ENCODE measurements at places on chromosomes 1 and 21. TPM values are rescaled to one million over a fixed set of nuclear protein-coding genes. Genes with fewer than 3 reads are reported as not detected.

GRCh38 chr1:41678111-41678878 is 193.8 kb upstream of the EDN2 start:
- no peaks in the 10 kb centered on the region for H3K36me3 ChIP-seq
- no peak for DNase-seq
- no peak overlapping the region for H3K27ac ChIP-seq
- no peak overlapping the region for H3K4me3 ChIP-seq
- peaks cover 26% of the 10 kb centered on the region for H3K4me1 ChIP-seq

GRCh38 chr1:246651012-246651695 is 73.1 kb upstream of the SCCPDH start:
- H3K36me3 ChIP-seq, result no peaks in the 10 kb centered on the region
- peaks cover 9% of the 10 kb centered on the region for H3K4me1 ChIP-seq
- no peak overlapping the region for H3K27ac ChIP-seq
- no peak overlapping the region for H3K4me3 ChIP-seq
- DNase-seq, result no peak

GRCh38 chr1:86382878-86383277 is 13.2 kb downstream of the ODF2L start:
- H3K36me3 ChIP-seq, result peaks cover 2% of the 10 kb centered on the region
- no peak for DNase-seq
- no peak overlapping the region for H3K27ac ChIP-seq
- H3K4me1 ChIP-seq, result no peaks in the 10 kb centered on the region

SUSD4 gene
- 26.3 TPM for total RNA-seq

GRCh38 chr1:185517808-185518419 is 200.9 kb upstream of the IVNS1ABP start:
- DNase-seq, result no peak
- H3K27me3 ChIP-seq, result no peaks in the 10 kb centered on the region
- H3K36me3 ChIP-seq, result no peaks in the 10 kb centered on the region
- H3K4me3 ChIP-seq, result no peak overlapping the region

DNA sequence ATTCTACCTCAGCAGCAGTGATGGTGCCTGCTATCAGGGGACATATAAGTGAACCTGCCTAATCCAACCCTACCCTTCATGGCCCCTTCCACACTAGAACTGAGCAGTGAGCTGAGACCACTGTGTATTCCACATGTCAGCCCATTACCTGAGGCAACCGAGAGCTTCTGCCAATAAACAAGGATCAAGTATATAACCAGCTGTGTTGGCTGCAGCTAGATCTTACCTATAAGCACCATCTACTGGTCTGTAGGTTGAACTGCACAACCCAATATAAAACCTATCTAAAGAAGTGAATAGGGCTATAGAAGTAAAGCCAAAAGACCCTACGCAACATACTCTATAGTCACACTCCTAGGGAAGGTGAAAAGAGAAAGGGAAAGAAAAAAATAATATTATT is 376.9 kb downstream of the HHIPL2 start:
- H3K27ac ChIP-seq, result no peak overlapping the region
- no peaks in the 10 kb centered on the region for H3K4me1 ChIP-seq
- H3K27me3 ChIP-seq, result no peaks in the 10 kb centered on the region

- peak; percentile 84 for DNase-seq
- H3K4me1 ChIP-seq, result peaks cover 10% of the 10 kb centered on the region
- H3K4me3 ChIP-seq, result peak overlapping the region; percentile 32
- no peak overlapping the region for H3K27ac ChIP-seq
- H3K36me3 ChIP-seq, result no peaks in the 10 kb centered on the region
Measured at GRCh38 chr1:167121375-167122120, 27.7 kb downstream of the STYXL2 start.

GRCh38 chr1:96991261-96991660 is 269.7 kb downstream of the PTBP2 start:
- no peaks in the 10 kb centered on the region for H3K27me3 ChIP-seq
- no peak overlapping the region for H3K4me3 ChIP-seq
- DNase-seq, result no peak
- H3K4me1 ChIP-seq, result no peaks in the 10 kb centered on the region

OR2L2 gene
- 0.25 TPM for total RNA-seq

GRCh38 chr1:93186667-93187066 is 6.1 kb downstream of the CCDC18 start:
- H3K4me1 ChIP-seq, result no peaks in the 10 kb centered on the region
- no peak overlapping the region for H3K4me3 ChIP-seq
- no peak for DNase-seq
- H3K36me3 ChIP-seq, result no peaks in the 10 kb centered on the region
- H3K27me3 ChIP-seq, result no peaks in the 10 kb centered on the region

DNA sequence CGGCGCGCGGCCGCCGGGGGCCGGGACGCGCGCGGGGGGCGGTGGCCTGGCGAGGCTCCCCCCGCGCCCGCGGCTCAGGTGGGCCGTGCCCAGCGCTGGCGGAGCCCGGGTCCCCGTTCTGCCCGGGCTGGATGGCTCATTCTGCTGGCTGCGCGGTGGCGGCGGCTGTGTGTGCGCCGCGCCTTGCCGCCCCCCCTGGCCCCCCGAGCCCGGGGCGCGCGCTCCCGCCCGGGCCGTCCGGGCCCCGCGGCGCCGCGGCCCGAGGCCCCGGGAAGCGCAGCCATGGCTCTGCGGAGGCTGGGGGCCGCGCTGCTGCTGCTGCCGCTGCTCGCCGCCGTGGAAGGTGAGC is at the start of gene EPHB2:
EPHB2 (plus strand) TSS at position 139 of the 349 bp plus-strand sequence; CDS start at position 283, 144 bp downstream.
- peak within 1 kb of the TSS; percentile 35 for H3K4me3 ChIP-seq
- H3K27ac ChIP-seq, result no peak within 1 kb of the TSS
- no peaks in the 10 kb centered on the region for H3K36me3 ChIP-seq
- no peak for DNase-seq
- H3K27me3 ChIP-seq, result no peaks in the 10 kb centered on the region

SPRR3 gene
- total RNA-seq, result 1,163 TPM

DNA sequence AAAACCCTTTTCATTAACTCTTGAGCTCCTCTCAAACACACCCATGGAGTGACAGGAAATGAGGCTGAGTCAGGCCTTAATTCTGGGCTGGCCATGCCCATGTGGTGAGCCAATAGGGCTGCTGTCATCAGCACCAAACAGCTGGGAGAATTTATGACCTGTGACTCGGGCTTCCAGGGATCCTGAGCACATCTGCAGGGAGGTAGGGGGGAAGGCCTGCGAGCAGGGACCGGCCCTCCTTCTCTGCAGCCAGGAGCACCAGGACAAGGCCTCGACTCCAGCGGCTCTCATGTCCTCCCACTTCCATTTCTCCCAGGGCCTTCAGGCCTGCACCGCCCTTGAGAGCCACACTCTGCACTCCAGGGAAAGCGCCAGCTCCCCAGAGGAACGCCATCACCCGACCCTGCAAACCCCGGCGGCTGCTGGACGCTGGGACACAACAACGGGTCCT is 14.6 kb downstream of the RIPK4 start:
- H3K4me1 ChIP-seq, result peaks cover 43% of the 10 kb centered on the region
- H3K27ac ChIP-seq, result peak overlapping the region; percentile 61
- no peak for DNase-seq
- H3K36me3 ChIP-seq, result no peaks in the 10 kb centered on the region

- peak overlapping the region; percentile 73 for H3K4me3 ChIP-seq
- H3K4me1 ChIP-seq, result peaks cover 41% of the 10 kb centered on the region
- DNase-seq, result no peak
Measured at GRCh38 chr1:87329051-87329525, 408 bp downstream of the LMO4 start.

DNA sequence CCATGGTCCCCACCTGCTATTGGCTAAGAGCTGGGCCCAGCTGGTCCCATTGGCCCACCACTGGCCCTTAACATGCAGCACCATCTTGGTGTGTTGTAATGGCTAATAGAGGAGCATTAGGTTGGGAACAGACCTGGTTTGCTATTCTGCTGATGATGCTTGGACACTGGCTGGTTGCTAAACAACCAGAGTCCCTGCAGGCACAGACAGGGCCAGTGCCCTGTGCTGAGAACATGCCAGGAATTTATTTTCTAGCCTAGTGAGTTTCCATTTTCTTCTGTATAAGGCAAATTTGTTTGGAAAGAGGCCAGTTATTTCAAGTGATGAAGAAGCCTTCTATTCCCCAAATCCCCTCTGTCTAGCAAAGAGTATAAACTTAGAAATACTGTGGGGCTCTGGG is 42.9 kb upstream of the TDRD10 start:
- no peaks in the 10 kb centered on the region for H3K27me3 ChIP-seq
- H3K27ac ChIP-seq, result no peak overlapping the region
- no peak for DNase-seq
- H3K4me3 ChIP-seq, result no peak overlapping the region
- peaks cover 14% of the 10 kb centered on the region for H3K4me1 ChIP-seq

SPATA46 gene
- total RNA-seq, result not detected

RGS2 gene
- total RNA-seq, result 100 TPM

DNA sequence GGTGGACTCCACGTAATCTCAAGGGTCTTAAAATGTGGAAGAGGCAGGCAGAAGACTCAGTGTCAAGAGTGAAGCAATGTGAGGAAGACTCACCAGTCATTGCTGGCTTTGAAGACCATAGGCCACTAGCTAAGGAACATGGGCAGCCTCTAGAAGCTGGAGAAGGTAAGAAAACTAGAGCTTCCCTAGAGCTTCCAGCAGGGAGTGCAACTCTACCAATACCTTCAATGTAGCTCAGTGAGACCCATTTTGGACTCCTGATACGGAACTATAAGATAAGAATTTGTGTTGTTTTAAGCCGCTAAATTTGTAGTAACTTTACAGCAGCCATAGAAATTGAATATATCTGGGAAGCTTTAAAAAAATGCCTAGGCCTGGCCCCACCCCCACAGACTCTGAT is 18.9 kb downstream of the METTL13 start:
- no peak for DNase-seq
- H3K4me3 ChIP-seq, result no peak overlapping the region
- H3K4me1 ChIP-seq, result peaks cover 5% of the 10 kb centered on the region
- peaks cover 26% of the 10 kb centered on the region for H3K36me3 ChIP-seq
- no peak overlapping the region for H3K27ac ChIP-seq

GRCh38 chr1:32337855-32338636 is 2.0 kb upstream of the MARCKSL1 start:
- no peak for DNase-seq
- H3K27ac ChIP-seq, result no peak overlapping the region
- H3K4me1 ChIP-seq, result peaks cover 25% of the 10 kb centered on the region
- no peaks in the 10 kb centered on the region for H3K36me3 ChIP-seq

UMODL1 gene
- not detected for total RNA-seq

DNA sequence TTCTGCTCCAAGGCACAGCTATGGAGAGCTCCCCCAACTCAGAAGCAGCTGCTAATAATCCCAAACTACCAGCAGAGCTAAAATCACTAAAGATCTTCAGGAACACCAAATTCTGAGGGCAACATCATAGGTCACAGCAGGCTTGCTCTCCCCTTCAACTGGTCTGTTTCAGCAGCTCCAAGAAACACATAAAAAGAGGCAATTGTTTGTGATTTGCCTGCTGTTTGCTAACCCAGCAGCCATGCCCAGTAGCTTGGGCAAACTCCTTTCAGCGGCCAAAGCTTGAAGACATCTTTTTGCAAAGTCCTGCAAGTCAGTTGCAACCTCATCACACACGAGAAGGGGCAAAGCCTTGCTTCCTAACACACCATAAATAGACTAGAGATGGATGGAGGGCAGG is 8.9 kb downstream of the ERI3 start:
- H3K4me1 ChIP-seq, result peaks cover 29% of the 10 kb centered on the region
- H3K36me3 ChIP-seq, result no peaks in the 10 kb centered on the region
- no peak overlapping the region for H3K4me3 ChIP-seq
- H3K27me3 ChIP-seq, result no peaks in the 10 kb centered on the region
- no peak for DNase-seq
- no peak overlapping the region for H3K27ac ChIP-seq

- H3K27me3 ChIP-seq, result no peaks in the 10 kb centered on the region
- no peaks in the 10 kb centered on the region for H3K4me1 ChIP-seq
- H3K4me3 ChIP-seq, result no peak overlapping the region
- DNase-seq, result no peak
- H3K27ac ChIP-seq, result no peak overlapping the region
Measured at GRCh38 chr1:237471956-237472355, 418.8 kb downstream of the ZP4 start.

DNA sequence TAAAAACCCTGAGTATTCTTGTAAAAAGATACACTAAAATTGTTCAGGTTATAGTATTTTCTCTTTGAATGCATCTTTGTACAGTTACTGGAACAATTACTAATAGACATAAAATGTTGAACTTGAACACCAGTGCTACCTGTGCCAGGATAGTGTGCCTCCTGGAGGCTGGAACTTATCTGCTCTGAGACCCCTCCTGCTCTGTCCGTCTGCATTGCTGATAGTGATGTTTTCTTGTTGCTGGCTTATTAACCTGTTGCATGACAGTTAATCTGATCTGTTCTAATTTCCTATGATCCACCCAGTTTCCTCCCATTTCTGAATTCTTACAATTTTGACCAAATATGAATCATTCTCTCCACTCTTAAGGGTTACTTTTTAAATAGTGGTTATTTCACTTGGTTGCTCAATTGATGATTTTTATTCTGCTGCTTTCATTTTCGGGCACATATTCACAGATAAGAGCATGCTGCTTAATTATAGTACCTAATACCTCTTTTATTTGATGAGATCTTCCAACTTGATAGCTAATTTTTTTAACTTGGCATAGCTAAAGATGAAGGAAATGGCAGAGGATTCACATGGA is 101.4 kb downstream of the CC2D1B start:
- H3K36me3 ChIP-seq, result no peaks in the 10 kb centered on the region
- H3K27ac ChIP-seq, result no peak overlapping the region
- no peaks in the 10 kb centered on the region for H3K27me3 ChIP-seq
- H3K4me3 ChIP-seq, result no peak overlapping the region
- no peaks in the 10 kb centered on the region for H3K4me1 ChIP-seq

ASCL5 gene
- total RNA-seq, result not detected

GRCh38 chr1:30475966-30476365 is 247.4 kb downstream of the MATN1 start:
- H3K27me3 ChIP-seq, result no peaks in the 10 kb centered on the region
- no peak overlapping the region for H3K4me3 ChIP-seq
- H3K27ac ChIP-seq, result no peak overlapping the region
- no peaks in the 10 kb centered on the region for H3K36me3 ChIP-seq
- no peaks in the 10 kb centered on the region for H3K4me1 ChIP-seq

- DNase-seq, result no peak
- no peak overlapping the region for H3K27ac ChIP-seq
- no peaks in the 10 kb centered on the region for H3K27me3 ChIP-seq
- no peaks in the 10 kb centered on the region for H3K36me3 ChIP-seq
- no peaks in the 10 kb centered on the region for H3K4me1 ChIP-seq
Measured at GRCh38 chr1:66685265-66685664, 67.0 kb upstream of the DYNLT5 start.

DNA sequence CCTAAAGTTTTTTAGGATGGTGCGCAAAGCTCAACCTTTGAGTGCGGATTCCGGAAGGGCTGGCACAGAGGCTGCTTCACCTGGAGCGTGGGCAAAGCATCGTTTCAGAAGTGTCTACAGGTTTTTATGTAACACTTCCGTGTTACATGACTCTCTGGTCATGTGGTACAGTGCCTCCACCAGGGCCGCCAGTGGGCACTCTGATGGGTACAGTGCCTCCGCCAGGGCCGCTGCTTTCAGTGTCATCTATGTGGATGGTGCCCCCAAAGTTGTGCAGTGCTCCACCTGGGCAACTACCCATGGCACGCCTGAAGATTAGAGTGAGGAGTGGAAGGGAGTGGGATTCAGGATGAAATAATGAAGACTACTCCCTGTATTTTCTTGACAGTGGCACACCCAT is 101.4 kb upstream of the C1orf174 start:
- DNase-seq, result no peak
- no peaks in the 10 kb centered on the region for H3K4me1 ChIP-seq
- no peaks in the 10 kb centered on the region for H3K36me3 ChIP-seq
- H3K4me3 ChIP-seq, result no peak overlapping the region
- H3K27me3 ChIP-seq, result no peaks in the 10 kb centered on the region

GRCh38 chr1:19208710-19209438 is 1.2 kb downstream of the UBR4 start:
- no peaks in the 10 kb centered on the region for H3K36me3 ChIP-seq
- H3K27ac ChIP-seq, result peak overlapping the region; percentile 98
- H3K27me3 ChIP-seq, result no peaks in the 10 kb centered on the region
- no peak for DNase-seq
- H3K4me3 ChIP-seq, result peak overlapping the region; percentile 99

Measured in vagina (tissue), 2 donors.